ENCODE measurements at places on chromosomes 5 and 9.

DNA sequence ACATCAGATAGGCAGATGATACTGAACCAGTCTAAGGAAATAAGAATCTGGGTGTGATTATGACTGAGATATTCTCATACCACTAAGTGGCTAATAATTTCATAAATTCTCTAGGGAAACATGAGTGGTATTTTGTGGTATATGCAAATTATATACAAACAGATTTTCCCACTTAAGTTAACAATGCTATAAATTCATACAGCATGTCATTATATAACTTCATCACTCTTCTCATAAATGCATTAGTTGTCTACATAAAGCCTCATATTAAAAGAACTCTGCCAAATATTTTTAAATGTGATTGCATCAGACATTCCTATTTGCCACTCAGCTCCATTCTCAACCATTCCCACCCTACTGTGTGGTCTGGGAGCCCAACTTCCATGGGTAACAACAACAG is 226.5 kb downstream of the TLE1 start:
- no peak for DNase-seq

GRCh38 chr5:153459051-153459743 is 31.3 kb upstream of the GRIA1 start:
- no peak for DNase-seq

DNA sequence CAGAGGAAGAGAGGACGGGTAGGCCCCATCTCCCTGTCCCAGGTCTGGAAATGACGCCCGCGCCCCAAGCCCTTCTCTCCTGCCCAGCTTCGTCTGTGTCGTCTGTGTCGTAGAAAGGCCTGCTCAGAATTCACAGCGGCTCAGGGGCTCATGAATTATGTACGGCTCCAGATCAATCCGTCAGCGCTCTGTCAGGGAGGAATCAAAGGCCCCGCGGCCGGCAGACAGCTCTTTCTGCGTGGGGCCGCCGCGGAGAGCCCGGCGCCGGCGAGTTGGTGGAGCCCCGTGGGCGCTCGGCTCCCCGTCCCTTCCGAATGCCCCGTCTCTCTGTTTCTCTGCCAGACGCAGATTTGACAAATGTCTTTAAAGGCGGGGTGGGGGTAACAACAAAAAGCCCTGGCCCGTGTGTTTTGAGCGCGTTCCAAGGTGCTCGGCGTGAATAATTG is 83.8 kb upstream of the RAPGEF1 start:
- no peak for DNase-seq

- DNase-seq = no peak
Observed at GRCh38 chr5:65736011-65736410, 14.0 kb downstream of the NLN start.

DNA sequence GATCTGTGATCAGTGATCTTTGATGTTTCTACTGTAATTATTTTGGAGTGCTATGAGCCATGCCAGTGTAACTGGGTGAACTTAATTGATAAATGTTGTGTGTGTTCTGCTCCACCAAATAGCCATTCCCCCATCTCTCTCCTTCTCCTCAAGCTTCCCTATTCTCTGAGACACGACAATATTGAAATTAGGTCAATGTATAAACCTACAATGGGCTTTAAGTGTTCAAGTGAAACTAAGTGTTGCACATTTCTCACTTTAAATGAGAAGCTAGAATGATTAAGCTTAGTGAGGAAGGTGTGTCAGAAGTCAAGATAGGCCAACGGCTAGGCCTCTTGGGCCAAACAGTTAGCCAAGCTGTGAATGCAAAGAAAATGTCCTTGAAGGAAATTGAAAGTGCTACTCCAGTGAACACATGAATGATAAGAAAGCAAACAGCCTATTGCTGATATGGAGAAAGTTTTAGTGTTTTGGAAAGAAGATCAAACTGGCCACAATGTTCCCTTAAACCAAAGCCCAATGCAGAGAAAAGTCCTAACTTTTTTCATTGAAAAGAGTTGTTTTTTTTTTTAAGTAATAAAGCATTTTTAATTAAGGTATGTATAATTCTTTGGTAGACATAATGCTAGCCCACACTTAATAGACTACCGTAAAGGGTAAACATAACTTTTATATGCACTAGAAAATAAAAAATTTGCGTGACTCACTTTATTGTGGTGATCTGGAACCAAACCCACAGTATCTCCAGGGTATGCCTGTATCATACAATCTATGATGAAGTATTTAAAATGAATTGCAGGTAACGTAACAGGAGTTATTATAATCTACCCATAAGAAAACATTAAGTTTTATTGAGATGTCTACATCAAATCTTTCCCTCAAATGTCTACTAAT is 42.5 kb upstream of the ALDH1A1 start:
- no peak for DNase-seq

DNA sequence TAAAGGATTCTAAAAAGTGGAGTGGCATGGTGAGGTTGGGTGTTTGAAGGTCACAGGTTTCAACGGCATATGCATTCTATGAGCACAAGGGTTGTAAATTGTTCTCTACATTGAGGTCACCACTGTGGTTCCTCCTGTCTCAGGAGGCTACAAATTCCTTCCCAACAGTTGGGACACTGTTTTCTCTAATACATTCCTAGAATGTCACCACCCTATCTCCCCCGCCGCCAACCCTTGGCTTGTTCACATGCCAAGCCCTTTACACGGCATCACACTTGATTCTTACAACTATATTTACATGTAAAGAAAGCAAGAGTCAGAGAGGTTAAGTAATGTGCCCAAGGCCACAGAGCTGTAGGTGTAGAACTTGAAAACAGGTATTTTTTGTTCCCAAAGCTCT is 315.1 kb downstream of the RAB3C start:
- no peak for DNase-seq

GRCh38 chr9:17380126-17380861 is 198.6 kb upstream of the SH3GL2 start:
- no peak for DNase-seq

DNA sequence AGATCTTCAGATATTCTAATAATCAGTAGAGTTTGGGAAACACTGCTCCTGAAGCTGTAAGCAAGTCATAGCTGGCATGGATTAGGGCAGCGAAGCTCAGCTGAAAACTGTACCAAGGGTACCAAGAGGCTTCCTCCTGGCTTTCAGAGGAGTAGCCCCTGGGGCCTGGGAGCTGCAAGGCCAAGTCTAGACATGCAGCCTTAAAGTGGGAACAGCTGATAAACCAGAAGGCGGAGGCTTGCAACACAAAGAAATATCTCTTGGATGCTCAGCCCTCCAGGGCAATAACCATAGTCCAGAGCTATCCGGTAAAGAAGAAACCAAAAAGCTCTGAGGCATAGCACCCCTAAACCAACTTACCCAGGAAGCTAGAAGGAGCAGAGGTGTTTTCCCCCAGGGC is 51.5 kb downstream of the MRPS30 start:
- no peak for DNase-seq

DNA sequence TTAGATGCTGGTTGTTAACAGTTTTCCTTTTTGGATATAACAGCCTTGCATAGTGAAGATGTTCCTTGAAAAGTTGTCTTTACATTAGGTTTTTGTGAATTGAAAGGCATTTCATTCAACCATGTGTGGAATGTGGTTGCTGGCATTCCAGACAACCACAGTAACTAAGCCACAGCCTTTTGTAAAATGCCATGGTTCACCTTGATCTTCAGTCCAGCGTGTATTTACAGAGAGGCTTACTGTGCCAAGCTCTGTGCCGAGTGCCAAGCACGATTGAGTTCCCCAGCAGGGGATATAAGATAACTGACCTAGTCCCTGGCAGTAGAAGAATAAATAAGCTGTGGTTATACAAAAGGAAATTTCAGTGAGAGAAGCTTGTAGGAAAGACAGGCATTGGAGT is 4.9 kb downstream of the EXOSC2 start:
- DNase-seq = no peak

GRCh38 chr5:73856997-73857396 is 231.0 kb downstream of the ARHGEF28 start:
- no peak for DNase-seq

DNA sequence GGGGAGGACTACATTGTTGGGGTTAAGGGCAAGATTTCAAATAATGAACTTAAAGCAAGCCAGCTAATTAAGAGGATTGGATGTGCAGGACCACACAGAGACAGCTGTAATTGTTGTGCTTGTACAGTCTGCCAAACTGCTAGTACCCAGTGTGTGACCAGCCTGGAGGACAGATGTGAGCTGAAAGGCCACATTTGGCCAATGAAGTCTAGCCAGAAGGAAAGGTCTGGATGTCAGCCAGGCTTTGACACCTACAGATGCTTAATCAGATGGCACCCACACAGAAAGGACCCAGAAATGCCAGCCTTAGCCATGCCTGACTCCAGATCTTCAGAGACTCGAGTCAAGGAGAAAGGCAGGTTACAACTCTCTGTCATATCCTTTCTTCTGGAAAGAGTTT is 491.1 kb downstream of the KIF4B start:
- no peak for DNase-seq

- DNase-seq = peak; percentile 74
Observed at GRCh38 chr9:21747175-21747574, 55.3 kb upstream of the MTAP start.
